ENCODE measurements at places on chromosomes 7 and 10.

- DNase-seq, result no peak
Measured at GRCh38 chr7:141702047-141702567, at the start of gene DENND11. Gene DENND11 (minus strand): TSS chr7:141702166. CDS start chr7:141702153, 13 bp downstream.

- no peak for DNase-seq
Measured at GRCh38 chr7:131638641-131639430, 82.4 kb upstream of the PODXL start.

GRCh38 chr7:90433221-90433620, 30.0 kb downstream of the CLDN12 start:
- no peak for DNase-seq

DNA sequence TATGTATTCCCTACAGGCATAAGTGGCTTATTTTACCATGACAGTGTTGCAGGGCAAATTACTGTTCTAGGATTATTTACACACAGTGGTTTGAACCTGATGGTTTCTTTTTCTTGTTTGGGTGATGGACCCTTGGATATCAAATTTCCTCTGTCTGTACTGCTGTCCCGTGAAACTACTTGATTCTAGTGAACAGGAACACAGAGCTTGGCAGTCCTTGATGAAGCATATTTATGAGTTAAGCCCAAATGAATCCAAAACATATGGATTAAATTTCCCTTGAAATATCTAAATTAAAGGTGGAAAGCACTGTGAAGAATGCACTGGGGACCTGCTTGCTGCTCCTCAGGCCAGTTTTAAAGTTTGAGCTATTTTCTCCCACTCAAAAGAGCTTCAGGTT, 635.3 kb downstream of the INHBA start:
- DNase-seq, result no peak

GRCh38 chr7:84331616-84332015, 137.0 kb upstream of the SEMA3A start:
- no peak for DNase-seq

GRCh38 chr10:120818301-120818700, 32.9 kb upstream of the WDR11 start:
- DNase-seq, result no peak

DNA sequence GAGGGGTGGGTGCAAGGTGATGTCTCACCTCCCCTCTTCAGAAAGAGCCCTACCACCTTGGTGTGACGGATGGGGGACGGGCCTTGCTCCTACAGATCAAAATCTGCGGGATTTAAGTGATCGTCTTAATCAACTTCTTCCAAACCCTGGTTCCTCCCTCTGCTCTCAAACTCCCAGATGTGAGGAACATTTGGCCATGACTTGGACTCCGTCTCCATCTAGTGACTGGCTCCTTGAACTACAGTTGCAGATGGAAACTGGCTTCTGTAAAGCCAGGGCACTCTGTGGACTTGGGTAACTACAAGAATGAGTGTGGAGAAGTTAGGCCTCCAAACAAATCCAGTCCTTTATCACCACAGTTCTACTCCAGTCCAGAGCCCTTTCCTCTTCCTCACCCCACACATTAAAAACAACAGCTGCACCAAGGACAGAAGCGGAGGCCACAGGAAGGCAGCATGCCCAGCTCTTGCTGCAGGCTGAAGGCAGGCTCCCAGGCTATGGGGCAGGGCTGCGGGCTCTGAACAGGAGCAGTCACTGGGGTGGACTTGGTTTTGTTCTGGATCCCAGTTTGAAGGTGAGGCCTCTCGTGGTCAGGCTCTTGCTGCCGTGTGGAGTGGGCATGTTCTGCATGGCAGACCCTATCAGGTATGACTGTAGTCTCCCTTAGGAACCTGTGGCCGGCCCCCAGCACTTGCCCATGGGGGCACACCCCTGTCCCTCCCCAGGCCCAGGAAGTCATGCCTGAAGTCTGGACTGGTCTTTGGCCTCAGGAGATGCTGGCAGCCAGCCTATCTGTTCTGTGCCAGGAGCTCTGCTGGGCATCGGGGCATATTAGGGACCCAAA, 79.4 kb downstream of the VWC2 start:
- no peak for DNase-seq

- DNase-seq, result no peak
Measured at GRCh38 chr7:89238156-89238555, 442.6 kb upstream of the TEX47 start.

GRCh38 chr7:90383422-90383821, 19.8 kb upstream of the CLDN12 start:
- no peak for DNase-seq

- no peak for DNase-seq
Measured at GRCh38 chr7:8418629-8419245, 14.7 kb upstream of the NXPH1 start.

- DNase-seq, result no peak
Measured at GRCh38 chr7:157684157-157684908, 347.5 kb downstream of the DNAJB6 start.

- DNase-seq, result no peak
Measured at GRCh38 chr10:10055656-10056442, 961.8 kb upstream of the CELF2 start.

Measured in esophagus squamous epithelium (tissue), 5 donors.